T-helper 2 cell treated with Interferon-gamma antibody and Interleukin-4, amounts not matched to agents 5 μg/mL and 100 μg/mL, for 36 hours (primary cell): ENCODE measurements at places on chromosomes 7 and 10.

DNA sequence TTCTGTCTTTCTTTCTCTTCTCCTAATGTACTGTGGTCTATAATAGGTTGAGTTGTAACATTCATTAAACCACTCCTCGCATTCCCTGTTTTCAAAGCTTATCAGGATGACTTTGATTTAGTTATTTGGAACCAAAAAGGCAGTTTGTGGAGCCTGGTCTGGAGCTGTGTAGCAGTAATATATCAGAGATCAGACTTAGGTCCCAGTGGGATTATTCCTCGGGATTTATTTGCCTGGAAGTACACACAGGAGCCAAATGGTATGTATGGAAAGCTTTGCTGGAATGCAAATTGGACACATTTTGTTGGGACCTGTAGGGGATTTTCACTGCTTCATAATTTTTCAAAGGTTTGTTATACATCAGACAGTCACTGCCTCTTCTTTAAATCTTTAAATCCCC lies 40.9 kb downstream of the GBF1 start:
- DNase-seq: no peak

- DNase-seq: no peak
Measured at GRCh38 chr10:79404231-79404609, 41.2 kb downstream of the ZCCHC24 start.

GRCh38 chr10:74643596-74643975 lies 182.8 kb upstream of the KAT6B start:
- DNase-seq: no peak

DNA sequence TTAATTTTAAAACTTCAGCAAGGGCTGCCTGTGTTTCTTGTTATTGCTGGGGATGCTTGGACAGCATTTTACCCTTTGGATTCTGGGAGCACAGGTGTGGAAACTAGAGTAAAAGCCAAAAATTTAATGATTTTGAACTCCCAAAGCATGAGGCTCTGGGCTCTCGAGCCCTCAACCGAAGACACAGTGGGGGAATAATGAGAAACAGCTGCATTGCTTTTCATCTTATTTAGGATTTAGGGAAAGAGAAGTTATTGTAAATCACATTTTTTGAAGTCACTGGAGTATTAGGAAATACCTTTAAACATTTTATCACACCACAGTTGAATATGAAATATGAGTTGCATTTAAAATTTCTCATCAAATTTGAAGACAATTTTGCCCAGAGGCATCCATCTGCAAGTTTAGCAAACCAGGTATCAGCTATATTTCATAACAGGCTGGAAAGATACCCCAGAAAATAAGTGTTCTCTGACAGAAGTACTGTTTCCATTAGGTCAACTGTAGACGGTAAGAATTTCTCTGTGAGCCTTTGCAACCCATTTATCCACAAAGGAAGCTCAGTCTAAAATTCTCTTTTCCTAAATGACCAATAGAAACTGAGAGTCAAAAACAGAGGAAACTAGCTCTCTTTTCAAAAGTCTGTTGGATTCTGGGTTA lies 290.6 kb upstream of the PHYHIPL start:
- DNase-seq: no peak

DNA sequence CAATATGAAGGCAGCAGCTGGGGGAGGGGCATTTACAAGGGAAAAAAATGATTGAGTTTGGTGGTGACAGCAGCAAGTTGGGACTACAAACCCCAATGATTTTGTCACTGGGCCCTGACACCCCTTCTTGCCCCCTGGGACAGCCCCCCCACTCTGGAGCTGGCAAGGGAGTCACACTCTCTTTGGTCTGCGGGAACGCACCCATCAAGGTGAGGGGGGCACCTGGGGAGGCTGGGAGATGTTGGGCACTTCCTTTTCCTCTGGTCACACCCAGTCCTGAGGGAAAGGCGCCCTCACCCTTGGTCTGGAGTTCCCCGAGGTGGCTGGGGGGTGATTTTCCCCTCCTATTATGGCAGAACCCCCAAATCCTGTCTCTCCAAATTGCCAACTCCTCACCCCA lies 24.4 kb downstream of the EPHB4 start:
- DNase-seq: no peak

DNA sequence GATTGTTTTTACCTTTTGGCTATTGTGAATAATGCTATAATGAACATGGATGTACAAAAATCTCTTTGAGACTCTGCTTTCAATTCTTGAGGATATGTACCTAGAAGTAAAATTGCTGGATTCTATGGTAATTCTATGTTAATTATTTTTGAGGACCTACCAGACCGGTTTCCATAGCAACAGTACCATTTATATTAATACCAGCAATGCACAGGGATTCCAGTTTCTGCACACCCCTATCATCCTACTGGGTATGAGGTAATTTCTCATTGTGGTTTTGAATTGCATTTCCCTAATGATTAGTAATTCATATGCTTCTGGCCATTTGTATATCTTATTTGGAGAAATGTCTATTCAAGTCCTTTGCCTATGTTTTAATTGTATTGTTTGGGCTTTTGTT lies 9.9 kb upstream of the PPP1R9A start:
- DNase-seq: no peak

DNA sequence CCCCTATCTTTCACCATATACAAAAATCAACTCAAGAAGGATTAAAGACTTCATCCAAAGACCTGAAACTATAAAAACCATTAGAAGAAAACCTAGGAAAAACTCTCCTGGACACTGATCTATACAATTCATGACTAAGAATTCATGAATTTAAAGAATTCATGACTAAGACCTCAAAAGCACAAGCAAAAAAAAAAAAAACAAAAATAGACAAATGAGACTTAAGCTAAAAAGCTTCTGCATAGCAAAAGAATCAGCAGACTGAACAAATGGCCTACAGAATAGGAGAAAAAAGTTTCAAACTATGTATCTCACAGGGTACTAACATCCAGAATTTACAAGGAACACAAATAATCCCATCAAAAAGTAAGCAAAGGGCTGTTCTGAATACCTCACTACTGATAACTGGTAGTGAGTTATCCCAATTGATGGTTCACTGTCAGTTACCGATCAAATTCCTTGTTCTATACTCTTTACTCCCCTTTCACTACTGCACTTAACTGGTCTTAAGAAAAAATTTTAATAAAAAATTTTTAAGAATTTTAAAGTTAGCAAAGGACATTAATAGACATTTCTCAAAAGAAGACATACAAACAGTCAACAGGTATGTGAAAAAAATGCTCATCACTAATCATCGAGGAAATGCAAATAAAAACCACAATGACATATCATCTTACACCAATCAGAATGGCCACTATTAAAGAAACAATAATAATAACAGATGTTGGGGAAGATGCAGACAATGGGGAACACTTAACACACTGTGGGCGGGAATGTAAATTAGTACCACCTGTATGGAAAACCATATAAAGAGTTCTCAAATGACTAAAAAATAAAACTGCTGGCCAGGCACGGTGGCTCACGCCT lies 33.2 kb downstream of the KMT2C start:
- DNase-seq: no peak

DNA sequence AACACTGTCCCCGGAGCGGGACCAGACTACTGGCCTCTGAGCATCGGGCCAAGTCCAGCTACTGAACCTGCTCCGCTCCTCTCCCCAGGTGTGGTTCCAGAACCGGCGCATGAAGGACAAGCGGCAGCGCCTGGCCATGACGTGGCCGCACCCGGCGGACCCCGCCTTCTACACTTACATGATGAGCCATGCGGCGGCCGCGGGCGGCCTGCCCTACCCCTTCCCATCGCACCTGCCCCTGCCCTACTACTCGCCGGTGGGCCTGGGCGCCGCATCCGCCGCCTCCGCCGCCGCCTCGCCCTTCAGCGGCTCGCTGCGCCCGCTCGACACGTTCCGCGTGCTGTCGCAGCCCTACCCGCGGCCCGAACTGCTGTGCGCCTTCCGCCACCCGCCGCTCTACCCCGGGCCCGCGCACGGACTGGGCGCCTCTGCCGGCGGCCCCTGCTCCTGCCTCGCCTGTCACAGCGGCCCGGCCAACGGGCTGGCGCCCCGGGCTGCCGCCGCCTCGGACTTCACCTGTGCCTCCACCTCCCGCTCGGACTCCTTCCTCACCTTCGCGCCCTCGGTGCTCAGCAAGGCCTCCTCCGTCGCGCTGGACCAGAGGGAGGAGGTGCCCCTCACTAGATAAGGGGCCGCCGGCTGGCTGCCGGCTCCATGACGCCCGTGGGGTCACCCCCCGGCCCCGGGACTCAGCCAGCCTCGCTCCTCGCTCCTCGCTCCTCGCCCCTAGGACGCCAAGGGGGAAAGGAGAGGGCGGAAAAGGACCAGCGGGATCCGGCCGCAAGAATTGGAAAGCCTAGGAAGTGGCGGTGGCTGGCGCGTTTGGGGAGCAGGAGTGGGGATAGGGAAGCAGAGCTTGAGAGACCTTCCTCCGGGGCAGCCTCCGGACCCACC lies 3.4 kb downstream of the EVX1 start:
- no peak for DNase-seq

GRCh38 chr10:29407280-29407858 lies 118.5 kb downstream of the LYZL1 start:
- DNase-seq: no peak

- no peak for DNase-seq
Measured at GRCh38 chr10:121365566-121365965, 232.7 kb downstream of the FGFR2 start.

GRCh38 chr7:123588376-123588775 lies 13.2 kb upstream of the ASB15 start:
- no peak for DNase-seq

- no peak for DNase-seq
Measured at GRCh38 chr10:119355930-119356329, 148.6 kb downstream of the GRK5 start.

DNA sequence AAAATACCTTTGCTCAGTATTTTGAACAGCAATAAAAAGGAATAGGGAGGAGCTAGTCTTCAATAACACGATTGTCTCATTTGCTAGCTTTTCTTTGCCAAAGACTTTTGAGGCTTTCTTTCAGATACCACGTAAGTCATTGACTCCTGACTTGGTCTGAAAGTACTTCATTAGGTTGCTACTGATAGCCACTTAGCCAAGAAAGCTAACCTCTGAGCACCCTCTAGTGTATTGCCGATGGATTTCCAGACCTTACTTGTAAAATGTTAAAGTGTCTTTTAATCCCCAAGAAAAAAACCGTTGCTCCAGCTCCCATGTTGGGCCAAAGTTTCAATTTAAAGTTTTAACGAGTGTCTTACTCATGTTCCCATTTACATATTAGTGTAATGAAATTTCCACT lies 63.4 kb upstream of the STRIP2 start:
- DNase-seq: no peak

DNA sequence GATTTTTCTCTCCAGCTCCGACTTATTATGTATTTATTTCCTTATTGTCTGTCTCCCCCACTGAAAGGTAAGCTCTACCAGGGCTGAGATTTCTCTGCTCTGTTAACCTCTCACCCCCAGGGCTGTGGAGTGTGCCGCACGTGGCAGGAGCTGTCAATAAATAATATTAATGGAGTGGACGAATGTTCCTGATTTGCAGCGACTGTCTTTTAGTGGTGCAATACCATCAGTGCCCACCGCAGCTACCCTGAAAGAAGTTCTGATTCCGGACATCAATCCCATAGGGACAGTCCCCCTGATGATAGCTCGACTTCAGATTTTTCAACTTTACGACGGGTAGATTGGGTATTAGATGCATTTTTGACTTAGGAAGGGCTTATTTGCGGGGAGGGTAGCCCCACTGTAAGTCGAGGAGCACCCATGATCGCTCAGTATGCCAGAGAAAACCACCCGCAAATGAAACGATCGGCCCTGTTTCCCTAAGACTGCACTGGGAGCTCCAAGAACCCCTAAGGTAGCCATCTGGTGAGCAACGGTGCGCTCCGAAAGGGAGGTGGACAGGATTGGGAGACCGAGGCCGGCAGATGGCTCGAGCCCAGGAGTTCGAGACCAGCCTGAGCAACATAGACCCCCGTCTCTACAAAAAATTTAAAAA lies 986 bp upstream of the PPP2R2D start:
- no peak for DNase-seq

DNA sequence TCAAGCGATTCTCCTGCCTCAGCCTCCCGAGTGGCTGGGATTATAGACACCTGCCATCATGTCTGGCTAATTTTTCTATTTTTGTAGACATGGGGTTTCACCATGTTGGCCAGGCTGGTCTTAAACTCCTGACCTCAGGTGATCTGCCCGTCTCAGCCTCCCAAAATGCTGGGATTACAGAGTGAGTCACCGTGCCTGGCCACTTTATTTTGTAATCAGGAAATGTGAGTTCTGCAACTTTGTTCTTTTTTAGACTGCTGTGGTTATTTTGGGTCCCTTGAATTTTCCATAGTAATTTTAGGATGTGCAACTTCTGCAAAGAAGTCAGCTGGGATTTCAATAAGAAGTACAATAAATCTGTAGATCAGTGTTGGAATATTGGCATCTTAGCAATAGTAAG lies 96.8 kb downstream of the CYTH3 start:
- DNase-seq: no peak

DNA sequence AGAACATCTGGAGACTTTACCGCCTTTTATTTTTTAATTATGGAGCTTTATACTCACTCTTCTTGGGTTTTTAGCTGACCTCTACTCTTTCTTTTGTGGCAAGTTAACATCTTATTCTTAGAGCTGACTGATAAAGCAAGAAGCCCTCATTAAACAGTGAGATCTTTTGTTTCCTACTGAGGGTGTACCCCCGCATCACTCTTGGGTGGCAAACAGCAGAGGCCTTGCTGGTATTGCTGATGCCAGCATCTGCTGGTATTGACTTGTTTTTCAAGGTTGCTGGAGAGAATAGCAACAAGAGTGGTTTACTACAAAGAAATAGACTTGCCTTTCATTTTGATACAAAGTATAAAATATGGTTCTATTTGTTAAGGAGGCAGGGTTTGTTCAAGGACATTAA lies 154.7 kb downstream of the ARID5B start:
- DNase-seq: no peak

DNA sequence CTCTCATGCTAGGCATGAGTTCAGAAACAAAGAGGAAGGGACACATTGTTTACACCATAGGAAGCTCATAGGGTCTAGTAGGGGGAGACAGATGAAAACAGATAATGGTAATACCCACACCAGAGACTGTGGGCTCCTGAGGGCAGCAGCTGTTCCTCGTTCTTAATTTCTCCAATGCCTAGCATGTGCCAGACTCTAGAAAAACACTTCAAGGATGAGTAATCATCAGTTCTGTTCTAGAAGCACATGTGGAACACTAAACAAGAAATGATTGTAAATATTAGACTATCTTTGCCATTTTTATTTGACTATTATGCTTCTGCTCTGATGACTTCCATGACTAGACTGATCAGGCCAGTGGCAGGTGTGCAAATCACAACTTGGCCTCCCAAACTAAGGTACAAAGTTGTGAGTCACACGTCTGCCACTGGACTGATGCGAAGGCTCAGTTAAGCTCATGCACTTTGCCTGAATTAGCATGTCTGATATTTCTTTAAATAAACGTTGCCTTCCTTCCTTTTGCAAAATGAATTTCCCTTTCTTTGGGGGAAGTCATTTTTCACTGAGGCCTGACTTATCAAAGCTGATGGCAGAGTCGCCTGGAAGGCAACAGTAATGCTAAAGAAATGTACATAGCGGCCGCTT lies 89.2 kb upstream of the FGL2 start:
- no peak for DNase-seq

GRCh38 chr7:135980012-135980551 lies 2.9 kb upstream of the MTPN start:
- no peak for DNase-seq

GRCh38 chr10:14698111-14698828 lies 76.4 kb downstream of the FAM107B start:
- DNase-seq: no peak

GRCh38 chr7:95737828-95738505 lies 34.4 kb upstream of the DYNC1I1 start:
- no peak for DNase-seq

- DNase-seq: peak; percentile 61
Measured at GRCh38 chr10:88385601-88386203, 197.4 kb downstream of the RNLS start.

- no peak for DNase-seq
Measured at GRCh38 chr7:116897661-116898060, 35.3 kb downstream of the CAPZA2 start.
